ENCODE measurements at places on chromosomes 1 and 21. TPM values are rescaled to one million over a fixed set of nuclear protein-coding genes. Genes with fewer than 3 reads are reported as not detected.
A peak's percentile ranks its signal among the peaks of the same experiment; 100 is the strongest.

DNA sequence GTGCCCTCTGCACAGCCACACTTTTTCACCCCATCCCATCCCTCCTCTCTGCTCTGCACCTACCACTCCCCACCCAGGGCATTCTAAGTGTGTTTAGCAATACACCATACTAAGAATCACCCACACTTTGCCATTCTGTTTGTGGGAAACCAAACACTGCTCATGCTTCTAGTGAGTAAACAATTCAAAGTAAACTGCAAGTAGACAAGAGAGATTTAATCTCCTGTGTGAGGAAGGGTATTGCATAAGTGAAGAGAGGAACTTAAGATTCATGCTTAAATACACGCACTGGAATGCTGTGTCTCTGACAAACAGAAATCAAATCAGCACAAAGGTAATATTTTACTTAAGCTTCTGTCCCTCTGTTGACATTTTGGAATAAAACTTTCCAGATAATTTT is 4.8 kb upstream of the EDARADD start:
- no peak overlapping the region for H3K4me3 ChIP-seq
- no peak overlapping the region for H3K27ac ChIP-seq
- no peaks in the 10 kb centered on the region for H3K36me3 ChIP-seq
- H3K4me1 ChIP-seq = peaks cover 4% of the 10 kb centered on the region
- no peak for DNase-seq

GRCh38 chr21:28883931-28884330 is 108.7 kb downstream of the LTN1 start:
- H3K36me3 ChIP-seq = no peaks in the 10 kb centered on the region
- H3K27me3 ChIP-seq = no peaks in the 10 kb centered on the region
- H3K4me3 ChIP-seq = no peak overlapping the region
- H3K27ac ChIP-seq = peak overlapping the region; percentile 91
- no peak for DNase-seq
- peaks cover 17% of the 10 kb centered on the region for H3K4me1 ChIP-seq

DNA sequence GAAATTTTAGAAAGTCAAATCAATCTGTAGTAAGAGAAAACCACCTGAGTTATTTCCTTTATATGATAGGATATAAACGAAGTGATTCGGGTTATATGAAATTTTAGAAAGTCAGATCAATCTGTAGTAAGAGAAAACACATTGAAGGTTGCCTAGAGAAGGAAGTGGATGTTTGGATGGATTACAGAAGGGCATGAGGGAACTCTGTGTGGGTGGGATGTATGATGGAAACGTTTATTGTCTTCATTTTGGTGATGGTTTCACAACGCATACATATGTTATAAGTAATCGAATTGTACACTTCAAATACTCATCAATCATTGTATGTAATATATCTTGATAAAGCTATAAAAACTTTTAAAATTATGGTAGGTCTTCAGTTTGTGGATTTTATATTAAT is 5.1 kb downstream of the CR1 start:
- H3K4me3 ChIP-seq = no peak overlapping the region
- H3K4me1 ChIP-seq = peaks cover 18% of the 10 kb centered on the region
- peaks cover 94% of the 10 kb centered on the region for H3K27me3 ChIP-seq
- DNase-seq = no peak
- H3K36me3 ChIP-seq = no peaks in the 10 kb centered on the region
- H3K27ac ChIP-seq = no peak overlapping the region

- peak overlapping the region; percentile 87 for H3K27ac ChIP-seq
- peaks cover 83% of the 10 kb centered on the region for H3K4me1 ChIP-seq
- H3K27me3 ChIP-seq = no peaks in the 10 kb centered on the region
- H3K4me3 ChIP-seq = no peak overlapping the region
- no peaks in the 10 kb centered on the region for H3K36me3 ChIP-seq
- DNase-seq = peak; percentile 77
These were observed 34.3 kb upstream of the ECE1 start for GRCh38 chr1:21324368-21325141.

The IVL gene
- not detected for total RNA-seq

The DDAH1 gene
- total RNA-seq = 7.0 TPM

DNA sequence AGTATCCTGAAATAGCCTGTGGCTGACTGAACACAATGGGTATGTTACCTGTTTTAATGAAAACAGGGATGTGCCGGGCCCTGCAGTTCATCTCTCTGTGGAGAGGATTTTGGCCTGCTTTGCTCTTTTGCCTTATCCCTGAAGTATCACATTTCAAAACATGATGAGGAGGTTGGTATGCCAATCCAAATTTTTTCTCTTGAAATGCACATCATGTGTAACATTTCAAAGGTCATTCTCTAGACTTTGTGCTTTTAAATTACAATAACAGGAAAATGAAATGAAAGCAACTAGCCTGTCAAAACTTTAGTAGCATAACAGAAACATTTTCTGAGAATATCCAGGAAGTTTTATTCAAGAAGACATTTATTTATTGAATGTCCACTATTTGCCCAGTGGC is 118.9 kb downstream of the SLC44A5 start:
- H3K4me3 ChIP-seq = no peak overlapping the region
- no peaks in the 10 kb centered on the region for H3K27me3 ChIP-seq
- no peaks in the 10 kb centered on the region for H3K36me3 ChIP-seq
- no peaks in the 10 kb centered on the region for H3K4me1 ChIP-seq

DNA sequence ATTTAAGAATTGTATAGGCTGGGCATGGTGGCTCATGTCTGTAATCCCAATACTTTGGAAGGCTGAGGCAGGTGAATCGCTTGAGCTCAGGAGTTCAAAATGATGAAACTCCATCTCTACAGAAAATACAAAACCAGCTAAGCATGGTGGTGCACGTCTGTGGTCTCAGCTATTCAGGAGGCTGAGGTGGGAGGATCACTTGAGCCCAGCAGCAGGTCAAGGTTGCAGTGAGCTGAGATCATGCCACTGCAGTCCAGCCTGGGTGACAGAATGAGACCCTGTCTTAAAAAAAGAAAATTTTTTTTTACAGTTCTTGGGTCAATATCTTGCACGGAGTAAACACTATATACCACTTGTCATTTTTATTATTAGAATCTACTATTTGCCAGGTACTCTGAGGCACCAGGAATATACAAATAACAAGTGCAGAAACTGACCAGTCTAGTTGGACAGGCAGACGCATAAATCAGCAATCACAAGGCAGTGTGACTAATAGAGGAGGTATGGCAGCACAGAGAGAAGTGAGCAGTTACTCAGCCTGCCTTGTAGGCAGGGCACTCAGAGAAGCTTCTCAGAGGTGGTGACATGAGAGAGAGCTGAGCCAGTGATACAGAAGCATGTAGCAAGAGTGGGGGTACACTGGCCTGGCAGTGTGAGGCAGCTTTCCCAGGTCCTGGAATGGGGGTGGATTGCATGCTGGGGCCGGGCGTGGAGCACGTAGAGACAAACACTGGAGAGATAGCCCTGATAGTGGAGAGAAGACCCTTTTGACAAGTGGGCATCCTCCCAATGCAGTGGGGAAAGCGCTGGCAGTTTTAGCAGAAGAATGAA is 8.0 kb downstream of the PHLDA3 start:
- no peak for DNase-seq
- H3K27me3 ChIP-seq = no peaks in the 10 kb centered on the region
- H3K4me3 ChIP-seq = no peak overlapping the region

The EVA1C gene
- total RNA-seq = 19.2 TPM

GRCh38 chr1:115198938-115199337 is 109.6 kb upstream of the TSPAN2 start:
- H3K36me3 ChIP-seq = no peaks in the 10 kb centered on the region
- peak; percentile 63 for DNase-seq
- peaks cover 7% of the 10 kb centered on the region for H3K4me1 ChIP-seq
- H3K27ac ChIP-seq = no peak overlapping the region
- no peak overlapping the region for H3K4me3 ChIP-seq

- no peak for DNase-seq
- H3K27ac ChIP-seq = no peak overlapping the region
- H3K36me3 ChIP-seq = no peaks in the 10 kb centered on the region
- H3K4me3 ChIP-seq = no peak overlapping the region
- no peaks in the 10 kb centered on the region for H3K27me3 ChIP-seq
- peaks cover 10% of the 10 kb centered on the region for H3K4me1 ChIP-seq
These were observed 34.8 kb downstream of the VWA5B1 start for GRCh38 chr1:20325407-20325843.

The ICOSLG gene
- 0.90 TPM for total RNA-seq

DNA sequence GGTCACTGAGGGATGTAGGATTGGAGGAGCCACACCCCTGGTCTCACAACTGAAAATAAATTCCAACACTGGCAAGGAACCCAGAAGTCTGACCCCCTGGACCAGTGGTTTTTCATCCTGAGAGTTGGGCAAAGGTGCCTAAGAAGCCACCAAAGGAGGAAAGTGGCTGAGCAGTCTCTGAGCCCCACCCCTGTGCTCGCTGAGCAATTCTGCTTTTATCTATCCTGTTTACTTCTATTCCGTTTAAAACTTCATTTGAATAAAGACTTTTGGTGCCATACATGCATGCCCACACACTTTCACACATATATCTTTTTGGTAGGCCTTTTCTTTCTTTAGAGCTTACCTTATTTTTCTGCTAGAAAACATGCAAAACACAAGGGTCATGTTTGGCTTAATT is 13.9 kb upstream of the CD53 start:
- H3K36me3 ChIP-seq = no peaks in the 10 kb centered on the region
- H3K27me3 ChIP-seq = no peaks in the 10 kb centered on the region
- DNase-seq = no peak
- H3K4me1 ChIP-seq = no peaks in the 10 kb centered on the region
- no peak overlapping the region for H3K4me3 ChIP-seq

DNA sequence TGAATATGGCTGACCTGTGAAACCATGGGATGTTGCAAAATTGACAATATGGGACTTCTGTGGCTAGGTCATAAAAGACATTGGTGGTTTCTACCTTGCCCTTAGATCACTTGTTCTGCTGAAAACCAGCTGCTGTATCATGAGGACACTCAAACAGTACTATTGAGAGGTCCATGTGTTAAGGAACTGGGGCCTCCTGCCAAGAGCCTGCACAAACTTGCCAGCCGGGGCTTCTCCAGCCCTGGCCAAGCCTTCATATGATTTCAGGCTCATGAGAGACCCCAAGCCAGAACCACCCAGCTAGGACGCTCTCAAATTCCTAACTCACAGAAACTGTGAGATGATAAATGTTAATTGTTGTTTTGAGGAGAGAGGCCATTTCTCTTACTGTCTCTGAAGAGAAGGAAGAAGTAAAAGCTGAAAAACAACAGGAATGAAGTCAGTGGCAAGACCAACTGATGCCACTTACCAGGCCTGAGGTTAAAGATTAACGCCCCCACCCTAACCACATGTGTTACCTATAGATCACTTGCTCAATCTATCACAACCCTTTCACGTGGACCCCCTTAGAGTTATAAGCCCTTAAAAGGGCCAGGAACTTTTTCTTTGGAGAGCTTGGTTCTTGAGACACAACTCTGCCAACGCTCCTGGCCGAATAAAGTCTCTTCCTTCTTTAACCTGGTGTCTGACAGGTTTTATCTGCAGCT is 3.9 kb upstream of the PITHD1 start:
- DNase-seq = no peak
- peaks cover 21% of the 10 kb centered on the region for H3K4me1 ChIP-seq
- H3K27me3 ChIP-seq = no peaks in the 10 kb centered on the region
- H3K4me3 ChIP-seq = no peak overlapping the region

- no peaks in the 10 kb centered on the region for H3K4me1 ChIP-seq
- no peak for DNase-seq
- H3K27me3 ChIP-seq = peaks cover 40% of the 10 kb centered on the region
- H3K4me3 ChIP-seq = no peak overlapping the region
- H3K27ac ChIP-seq = no peak overlapping the region
- no peaks in the 10 kb centered on the region for H3K36me3 ChIP-seq
These were observed 332.9 kb downstream of the SRGAP2C start for GRCh38 chr1:121517586-121518230.

- no peak overlapping the region for H3K4me3 ChIP-seq
- H3K36me3 ChIP-seq = no peaks in the 10 kb centered on the region
- H3K4me1 ChIP-seq = peaks cover 21% of the 10 kb centered on the region
- no peaks in the 10 kb centered on the region for H3K27me3 ChIP-seq
- no peak overlapping the region for H3K27ac ChIP-seq
These were observed 80.1 kb downstream of the SH3BGR start for GRCh38 chr21:39531840-39532239.

DNA sequence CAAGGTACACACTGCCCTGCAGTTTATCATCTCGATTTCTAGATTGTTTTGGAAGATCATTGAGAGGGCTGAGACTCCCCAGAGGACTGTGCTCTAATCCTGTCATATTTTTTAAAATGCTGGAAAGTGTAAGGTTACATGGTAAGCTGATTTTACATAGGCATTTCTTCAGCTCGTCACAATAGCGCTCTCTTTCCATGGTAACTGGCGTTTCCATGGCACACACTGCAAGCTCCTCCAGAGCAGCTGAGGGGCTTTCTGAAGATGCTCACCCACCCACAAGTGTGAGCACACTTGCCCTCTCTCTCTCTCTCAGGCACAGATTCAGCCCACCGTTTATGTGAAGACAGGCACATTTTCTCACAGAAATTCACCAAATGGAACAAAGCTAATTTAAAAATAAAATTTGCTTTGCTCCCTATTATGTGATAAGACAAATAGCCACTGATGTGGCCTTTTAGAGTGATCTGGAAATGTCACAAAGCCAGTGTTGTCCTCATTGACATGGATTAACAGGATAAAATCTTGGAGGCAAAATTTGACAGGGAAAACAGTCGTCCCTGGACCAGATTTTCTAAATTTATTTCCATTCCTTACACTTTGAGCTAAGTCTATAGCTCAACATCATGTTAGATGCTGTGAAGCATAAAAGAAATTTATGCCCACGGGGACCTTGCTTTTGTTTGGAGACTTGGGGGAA is 421.5 kb downstream of the RWDD3 start:
- no peaks in the 10 kb centered on the region for H3K4me1 ChIP-seq
- no peak overlapping the region for H3K27ac ChIP-seq
- no peaks in the 10 kb centered on the region for H3K36me3 ChIP-seq
- DNase-seq = no peak
- H3K27me3 ChIP-seq = no peaks in the 10 kb centered on the region

GRCh38 chr1:220791956-220792355 is 5.2 kb downstream of the MTARC1 start:
- peak overlapping the region; percentile 52 for H3K27ac ChIP-seq
- no peaks in the 10 kb centered on the region for H3K27me3 ChIP-seq
- no peak overlapping the region for H3K4me3 ChIP-seq
- H3K36me3 ChIP-seq = no peaks in the 10 kb centered on the region

GRCh38 chr1:212819726-212820125 is 27.7 kb downstream of the SPATA45 start:
- DNase-seq = no peak
- no peaks in the 10 kb centered on the region for H3K27me3 ChIP-seq
- no peaks in the 10 kb centered on the region for H3K36me3 ChIP-seq
- H3K27ac ChIP-seq = peak overlapping the region; percentile 22

- H3K27ac ChIP-seq = peak overlapping the region; percentile 47
- H3K4me3 ChIP-seq = peak overlapping the region; percentile 96
These were observed 2.5 kb downstream of the DR1 start for GRCh38 chr1:93348104-93348728.

DNA sequence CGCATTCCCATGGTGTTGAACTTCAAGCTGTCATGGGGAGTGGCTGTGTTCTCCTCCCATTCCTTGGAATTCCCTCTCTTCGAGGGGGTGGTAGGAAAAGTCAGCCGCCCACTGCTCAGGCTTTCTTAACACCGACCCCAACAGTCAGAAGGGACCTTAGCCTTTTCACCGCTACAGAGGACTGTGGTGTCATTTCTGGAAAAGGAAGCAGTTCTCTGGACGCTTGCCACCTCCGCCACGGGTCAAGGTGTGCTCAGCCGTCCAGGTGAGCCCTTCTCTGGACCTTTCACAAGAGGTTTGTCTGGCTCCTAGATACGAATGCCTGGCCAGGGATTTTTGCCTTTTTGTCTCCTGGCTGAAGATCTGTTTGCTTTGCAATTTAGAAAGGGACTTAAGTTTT is 31.8 kb downstream of the CLIC6 start:
- H3K4me1 ChIP-seq = no peaks in the 10 kb centered on the region
- no peaks in the 10 kb centered on the region for H3K27me3 ChIP-seq
- DNase-seq = no peak
- H3K27ac ChIP-seq = no peak overlapping the region

The LCE1E gene
- total RNA-seq = not detected

Measured in heart right ventricle (tissue), 16 donors.